CD8-positive, alpha-beta memory T cell (primary cell): ENCODE measurements at places on chromosomes 5 and 9. TPM values are rescaled to one million over a fixed set of nuclear protein-coding genes. Genes with fewer than 3 reads are reported as not detected.

DNA sequence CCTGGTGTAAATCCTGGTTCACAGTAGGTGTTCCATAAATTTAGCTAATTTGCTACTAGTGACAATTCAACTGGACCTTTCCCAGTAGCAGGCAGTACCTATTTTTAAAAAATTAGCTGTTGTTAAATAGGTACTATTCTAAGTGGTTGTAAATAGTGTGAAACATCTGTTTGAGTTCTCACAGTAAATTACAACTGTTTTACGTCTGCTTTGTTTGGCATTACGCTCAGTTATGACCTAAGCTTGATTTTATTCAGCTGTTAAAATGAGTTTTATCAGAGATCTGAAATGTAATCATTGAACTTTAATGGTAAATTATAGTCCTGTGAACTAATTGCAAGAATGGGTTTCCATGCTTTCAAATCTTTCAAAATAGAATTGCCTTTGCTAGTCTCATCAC is 93.9 kb downstream of the GPBP1 start:
- no peak for DNase-seq

DNA sequence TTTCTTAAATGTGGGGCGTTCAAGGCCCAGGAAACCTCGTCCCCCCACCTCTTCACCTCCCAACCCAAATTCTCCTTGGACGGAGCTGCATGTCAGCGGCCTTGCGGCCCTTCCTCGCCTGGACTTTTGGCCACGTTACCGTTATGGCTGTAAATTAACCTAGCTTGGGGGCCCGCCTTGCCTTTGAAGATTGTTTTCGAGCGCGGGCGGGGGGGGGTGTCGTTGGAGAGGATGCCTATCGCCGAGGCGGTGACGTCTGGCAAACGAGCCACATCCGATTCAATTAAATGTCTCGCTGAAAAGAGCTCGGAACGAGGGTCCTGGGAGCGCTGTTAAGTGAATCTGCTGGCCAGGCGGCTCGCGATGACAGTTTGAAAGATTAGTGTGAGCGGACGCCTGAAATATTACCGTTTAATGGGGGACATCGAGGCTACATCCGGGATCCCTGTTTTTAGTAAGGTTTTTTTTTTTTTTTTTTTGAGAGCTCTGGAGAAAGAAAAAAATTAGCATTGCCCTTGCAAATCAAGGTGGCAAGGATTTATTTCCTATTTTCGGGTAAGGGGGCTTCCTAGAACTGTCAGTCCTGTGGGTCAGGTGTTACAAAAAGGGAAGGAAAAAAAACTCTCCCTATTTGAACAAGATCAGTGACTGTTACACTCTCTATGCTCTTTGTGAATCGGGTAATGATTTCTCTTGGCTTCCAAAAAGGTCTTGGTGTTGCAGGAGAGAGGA is 2.3 kb upstream of the NKX2-5 start:
- DNase-seq: no peak

GRCh38 chr9:28810388-28811075 is 1237.3 kb upstream of the C9orf72 start:
- no peak for DNase-seq

Gene PCA3
- not detected for total RNA-seq
